ENCODE measurements at places on chromosomes 6 and 20.
A peak's percentile ranks its signal among the peaks of the same experiment; 100 is the strongest.

- DNase-seq = no peak
Observed at GRCh38 chr6:81570681-81571080, 181.8 kb downstream of the TENT5A start.

DNA sequence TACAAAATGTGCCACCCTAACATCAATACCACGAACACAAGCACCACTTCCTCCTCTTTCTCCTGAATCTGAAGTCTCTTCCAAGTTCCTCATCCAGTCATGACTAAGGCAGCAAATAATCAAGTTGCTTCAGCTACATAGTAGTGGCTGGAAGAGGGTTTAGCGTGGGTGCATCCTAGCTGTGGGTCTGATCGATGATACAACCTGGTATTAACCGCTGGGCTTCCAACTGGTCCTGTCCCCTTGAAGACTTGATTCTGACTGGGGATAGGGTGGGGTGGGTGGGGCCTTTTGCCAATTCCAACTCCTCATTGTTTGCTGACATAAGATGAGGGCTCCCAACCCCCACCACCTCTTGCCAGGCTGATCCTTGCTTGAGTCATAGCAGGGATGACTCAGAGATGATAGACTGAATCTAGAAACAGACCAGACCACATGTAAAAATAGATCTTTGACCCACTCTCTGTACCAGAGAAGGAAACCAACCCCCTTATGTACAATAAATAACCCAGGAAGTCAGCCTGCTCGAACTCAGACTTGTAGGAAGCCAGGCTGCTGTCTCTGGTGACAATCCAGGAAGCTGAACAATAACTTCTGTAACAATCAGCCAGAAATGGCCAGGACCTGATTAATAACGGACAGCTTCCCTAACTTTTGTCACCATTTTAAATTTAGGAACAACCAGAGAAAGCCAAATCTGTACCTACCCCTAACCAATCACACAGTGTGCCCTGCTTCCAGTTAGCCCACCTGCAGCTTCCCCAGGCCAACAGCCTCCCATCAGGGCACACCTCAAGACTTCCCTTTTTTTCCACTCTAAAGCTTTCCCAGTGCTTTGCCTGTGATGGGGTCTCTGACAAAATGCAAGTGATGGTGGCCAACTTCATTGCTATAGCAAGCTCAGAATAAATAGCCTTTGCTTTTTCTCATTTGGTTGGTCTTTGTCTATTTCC, 68.9 kb upstream of the FAM184A start:
- peak; percentile 69 for DNase-seq

- DNase-seq = no peak
Observed at GRCh38 chr20:32808438-32808837, 11.3 kb upstream of the MAPRE1 start.

DNA sequence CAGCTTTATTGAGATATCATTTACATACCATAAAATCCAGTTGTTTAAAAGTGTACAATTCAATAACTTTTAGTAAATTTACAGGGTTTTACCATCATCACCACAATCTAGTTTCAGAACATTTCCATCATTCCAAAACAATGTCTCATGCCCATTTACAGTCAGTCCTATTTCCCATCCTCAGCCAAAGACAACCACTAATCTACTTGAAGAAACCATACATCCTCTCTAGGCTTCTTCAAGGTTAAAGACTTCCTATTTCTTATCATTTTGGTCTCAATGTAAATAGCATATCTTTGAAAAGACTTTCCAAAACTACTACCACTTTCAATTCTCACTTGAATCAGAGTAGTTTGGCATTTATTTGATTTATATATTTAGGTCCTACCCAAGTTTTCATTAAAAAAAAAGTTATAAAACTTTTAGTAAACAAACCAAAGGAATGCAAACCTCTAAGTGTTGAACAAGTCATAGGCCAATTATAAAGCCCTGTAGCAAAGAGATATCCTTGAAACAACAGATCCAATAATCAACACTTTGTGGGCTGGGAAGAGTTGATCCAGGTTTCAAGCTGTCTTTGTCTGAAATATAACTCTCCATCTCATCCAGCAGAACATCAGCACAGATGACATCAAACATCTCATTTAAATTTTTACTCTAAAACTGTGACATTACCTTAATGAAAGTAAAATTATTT, 211.3 kb upstream of the RUNX2 start:
- no peak for DNase-seq

DNA sequence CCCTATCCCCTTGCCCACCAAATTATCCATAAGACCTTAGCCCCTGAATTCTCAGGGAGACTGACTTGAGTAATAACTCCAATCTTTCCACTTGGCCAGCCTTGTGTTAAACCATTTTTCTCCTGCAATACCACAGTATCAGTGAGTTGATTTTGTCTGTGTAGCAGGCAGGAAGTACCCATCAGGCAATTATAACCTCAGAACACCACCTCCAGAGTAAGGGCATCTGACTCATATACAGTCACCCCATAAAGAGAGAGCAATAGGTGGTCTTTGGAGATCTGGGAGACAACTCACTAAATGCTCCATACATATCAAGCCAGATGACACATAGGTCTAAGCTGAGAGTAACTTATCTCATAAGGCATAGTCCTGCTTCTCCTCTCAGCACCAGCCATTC, 83.7 kb downstream of the FILIP1 start:
- DNase-seq = peak; percentile 4

DNA sequence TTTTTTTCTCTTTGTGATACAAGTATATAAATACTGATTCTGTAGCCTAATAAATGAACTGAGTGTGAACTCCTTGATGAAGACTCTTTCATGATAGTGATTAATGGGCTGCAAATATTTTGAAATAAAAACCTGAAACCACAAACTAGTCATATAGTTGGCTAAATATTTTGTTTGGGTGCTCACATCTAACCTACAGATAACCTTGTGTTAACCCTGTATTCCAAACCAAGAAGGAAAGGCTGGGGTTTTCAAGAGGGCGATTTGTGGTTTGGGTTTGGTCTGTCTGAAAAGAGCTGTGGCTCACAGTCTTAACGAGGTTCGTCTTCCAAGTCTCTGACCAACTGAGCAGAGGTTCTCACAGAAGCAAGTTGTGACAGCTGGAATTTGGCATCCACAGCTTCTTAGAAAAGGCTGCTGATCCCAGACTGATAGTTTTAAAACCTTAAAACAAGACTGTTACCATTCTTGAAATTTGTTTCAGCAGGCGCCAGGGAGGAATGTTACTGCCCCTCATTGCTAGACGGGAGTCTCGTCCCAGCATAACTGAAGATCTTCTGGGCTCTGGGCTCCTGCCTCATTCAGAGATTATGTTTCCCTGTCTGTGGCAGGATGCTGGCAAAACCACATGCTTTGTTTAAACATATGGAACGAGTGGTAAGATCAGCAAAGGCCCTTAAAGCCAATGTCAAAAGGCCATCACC, 736.4 kb upstream of the MARCKS start:
- DNase-seq = no peak

DNA sequence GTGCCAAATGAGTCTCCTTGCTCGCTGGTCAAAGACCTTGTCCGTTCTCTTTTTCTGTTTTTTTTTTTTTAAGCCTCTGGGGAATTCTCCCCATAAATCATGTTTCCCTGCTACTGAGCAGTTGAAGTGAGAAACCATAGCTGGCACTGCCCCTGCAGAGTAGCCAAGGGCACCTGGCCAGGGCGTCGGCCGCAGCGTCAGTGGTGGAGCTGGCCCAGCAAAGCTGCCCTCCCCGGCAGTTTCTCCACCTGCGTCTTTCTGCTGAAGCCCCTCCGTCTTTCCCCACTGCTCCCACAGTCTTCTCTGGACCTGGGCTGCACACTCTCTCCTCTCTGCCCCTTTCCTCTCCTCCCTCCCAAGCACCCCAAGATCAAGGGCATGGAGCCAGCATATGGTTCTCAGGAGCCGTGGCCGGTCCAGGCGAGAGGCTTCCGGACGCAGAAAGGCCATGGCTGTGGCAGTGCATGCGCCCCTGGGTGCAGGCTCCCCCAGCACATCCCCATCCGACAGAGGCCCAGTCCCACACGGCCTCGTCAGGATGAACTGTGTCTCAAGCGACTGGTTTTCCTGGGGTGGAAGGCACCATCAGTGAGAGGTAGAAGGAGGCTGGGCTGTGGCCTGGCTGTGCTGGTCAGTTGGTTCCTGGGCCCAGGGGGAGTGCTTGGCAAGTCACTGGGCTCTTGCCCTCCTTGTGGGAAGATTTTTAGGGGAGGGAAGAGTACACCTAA, 218.1 kb downstream of the ERMARD start:
- no peak for DNase-seq

GRCh38 chr20:46434597-46434996, 28.2 kb upstream of the ELMO2 start:
- DNase-seq = no peak

- no peak for DNase-seq
Observed at GRCh38 chr20:45179166-45179565, 4.5 kb downstream of the PI3 start.

- no peak for DNase-seq
Observed at GRCh38 chr6:12969966-12970365, 253.4 kb downstream of the PHACTR1 start.

GRCh38 chr20:4883051-4883450, 118.3 kb downstream of the SLC23A2 start:
- no peak for DNase-seq

- DNase-seq = no peak
Observed at GRCh38 chr6:29685718-29686326, 4.9 kb upstream of the ZFP57 start.

DNA sequence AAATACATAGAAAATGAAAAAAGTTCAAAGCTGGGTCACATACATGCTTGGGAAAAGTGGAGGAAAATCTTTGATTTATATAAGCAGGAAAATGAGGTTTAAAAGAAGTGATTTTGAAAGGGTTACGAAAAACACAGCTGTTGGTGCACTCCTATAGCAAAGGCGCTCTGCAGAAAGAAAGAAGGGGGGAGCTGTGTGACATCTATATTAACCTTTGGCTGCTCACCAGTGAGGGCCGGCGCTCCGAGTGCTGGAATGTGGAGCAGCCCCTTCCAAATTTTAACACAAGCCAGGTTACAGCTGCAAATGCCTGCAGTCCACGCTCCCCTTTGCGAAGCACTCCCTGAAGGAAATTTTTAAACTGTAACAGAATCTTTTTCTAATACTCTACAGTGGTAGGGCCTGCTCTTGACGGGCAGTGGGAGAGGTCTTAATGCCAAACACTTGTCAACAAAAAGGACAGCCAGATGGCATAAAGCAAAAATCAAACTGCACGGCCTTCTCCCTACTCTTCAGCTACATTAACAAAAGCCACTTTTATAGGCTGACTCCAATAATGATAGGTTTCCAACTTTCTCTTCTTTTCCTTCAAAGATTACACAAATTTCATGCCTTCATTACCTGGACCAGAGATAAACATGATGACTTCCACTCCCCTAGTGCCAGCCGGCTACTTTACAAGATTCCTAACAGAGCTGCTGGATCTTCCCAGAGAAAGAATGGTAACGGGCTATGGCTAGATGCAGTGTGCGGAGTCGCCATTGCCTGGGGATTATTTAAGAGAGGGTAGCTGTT, 4.8 kb downstream of the BMP7 start:
- no peak for DNase-seq

DNA sequence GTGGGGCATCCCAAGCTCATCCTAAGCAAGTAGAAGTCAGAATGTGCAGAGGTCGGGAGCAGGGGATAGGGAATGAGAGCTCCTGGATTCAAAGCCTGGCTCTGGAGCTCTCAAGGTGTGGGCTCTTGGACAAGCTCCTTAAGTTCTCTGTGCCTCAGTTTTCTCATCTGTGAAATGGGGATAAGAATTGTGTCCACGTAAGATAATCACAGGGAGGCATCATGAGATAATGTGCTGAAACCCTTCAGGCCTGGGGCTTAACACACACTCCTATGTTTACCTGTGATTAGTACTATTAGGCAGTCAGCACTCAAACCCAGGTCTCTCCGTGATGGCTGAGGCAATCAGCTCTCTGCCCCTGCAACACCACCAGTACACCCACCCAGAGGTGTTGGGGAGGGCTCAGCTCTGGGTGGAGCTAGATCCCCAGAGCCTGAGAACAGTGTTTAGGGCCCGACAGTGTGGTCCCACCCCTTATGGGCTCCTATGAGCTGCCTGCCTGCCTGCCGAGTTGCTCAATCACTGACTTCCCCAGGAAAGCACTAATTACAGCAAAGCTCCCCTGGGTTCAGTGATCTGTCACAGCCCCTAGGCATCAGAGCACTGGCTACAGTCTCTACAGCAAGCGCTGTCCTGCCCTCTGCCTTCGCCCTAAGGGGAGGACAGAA, 6.3 kb upstream of the SIRPA start:
- DNase-seq = no peak

DNA sequence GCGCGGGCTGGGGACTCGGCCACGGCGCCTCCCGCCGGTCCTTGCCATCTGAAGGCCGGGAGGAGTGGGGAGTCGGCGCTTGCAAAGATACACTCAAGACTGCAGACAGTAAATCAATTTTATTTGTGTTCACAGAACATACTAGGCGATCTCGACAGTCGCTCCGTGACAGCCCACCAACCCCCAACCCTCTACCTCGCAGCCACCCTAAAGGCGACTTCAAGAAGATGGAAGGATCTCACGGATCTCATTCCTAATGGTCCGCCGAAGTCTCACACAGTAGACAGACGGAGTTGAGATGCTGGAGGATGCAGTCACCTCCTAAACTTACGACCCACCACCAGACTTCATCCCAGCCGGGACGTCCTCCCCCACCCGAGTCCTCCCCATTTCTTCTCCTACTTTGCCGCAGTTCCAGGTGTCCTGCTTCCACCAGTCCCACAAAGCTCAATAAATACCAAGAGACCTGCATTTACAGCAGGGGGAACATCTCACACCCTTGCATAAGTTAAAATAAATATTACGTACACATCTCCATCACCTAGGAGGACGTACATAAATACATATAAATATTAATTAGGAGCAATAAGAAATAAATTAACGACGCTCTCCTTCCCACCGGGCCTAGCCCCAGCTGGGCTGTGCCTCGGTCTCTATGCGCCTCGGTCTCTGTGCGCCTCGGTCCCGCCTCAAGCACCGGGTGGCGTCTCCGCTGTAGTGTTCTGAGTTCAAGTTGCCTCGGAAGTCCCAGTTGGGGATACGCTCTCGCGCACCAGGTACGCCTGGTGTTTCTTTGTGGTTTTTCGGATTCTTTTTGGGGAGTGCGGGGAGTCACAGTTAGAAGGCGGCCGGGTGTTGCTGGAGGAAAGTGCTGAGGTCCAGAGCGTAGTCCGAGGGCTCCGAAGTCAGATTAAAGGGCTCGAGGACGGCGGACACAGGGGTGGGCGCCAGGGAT, 889 bp upstream of the FLOT1 start:
- DNase-seq = peak; percentile 49

GRCh38 chr6:80676386-80676785, 569.9 kb downstream of the BCKDHB start:
- DNase-seq = no peak

DNA sequence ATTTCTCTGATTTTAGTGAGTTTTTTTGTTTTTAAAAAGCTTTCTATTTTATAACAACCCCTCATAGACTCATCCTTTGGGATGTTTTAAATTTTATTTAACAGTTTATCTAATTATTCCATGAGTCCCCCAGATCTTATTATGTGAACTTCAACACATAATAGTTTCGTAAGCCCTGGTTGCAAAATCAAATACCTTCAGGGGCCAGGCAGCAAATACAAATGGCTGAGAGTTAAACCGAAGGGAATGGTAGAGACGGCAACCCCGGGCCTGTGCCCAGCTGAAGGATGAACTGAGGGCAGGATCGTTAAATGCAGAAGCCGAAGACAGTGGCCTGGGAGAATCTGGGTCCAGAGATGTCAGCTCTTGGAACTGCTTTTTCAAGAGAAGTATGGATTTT, 88.4 kb downstream of the RTN4IP1 start:
- no peak for DNase-seq
